ENCODE measurements at places on chromosomes 1 and 21.

- DNase-seq: no peak
Observed at GRCh38 chr1:78229344-78229743, 183.6 kb downstream of the GIPC2 start.

DNA sequence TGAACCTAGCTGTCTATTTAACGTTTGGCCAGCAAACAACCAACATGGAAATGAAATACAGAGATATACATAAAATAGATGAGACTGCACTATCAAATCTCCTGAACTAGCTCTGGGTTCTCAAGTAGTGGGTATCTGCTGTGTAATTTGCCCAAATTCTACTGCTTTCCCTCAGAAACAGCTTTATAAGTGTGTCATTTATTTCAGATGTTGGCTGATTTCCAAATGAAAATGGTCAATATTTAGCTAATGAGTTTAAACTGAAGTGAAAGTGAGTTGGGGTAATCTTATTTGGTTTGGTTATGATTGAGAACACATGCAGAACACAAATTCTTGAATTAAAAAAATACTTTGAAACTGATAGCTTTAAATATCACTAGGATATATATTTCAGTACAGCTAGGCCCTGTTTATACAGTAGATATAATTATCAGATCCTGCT lies 601.7 kb upstream of the CXADR start:
- no peak for DNase-seq

GRCh38 chr1:26278724-26279455 lies 996 bp upstream of the SH3BGRL3 start:
- DNase-seq: no peak

DNA sequence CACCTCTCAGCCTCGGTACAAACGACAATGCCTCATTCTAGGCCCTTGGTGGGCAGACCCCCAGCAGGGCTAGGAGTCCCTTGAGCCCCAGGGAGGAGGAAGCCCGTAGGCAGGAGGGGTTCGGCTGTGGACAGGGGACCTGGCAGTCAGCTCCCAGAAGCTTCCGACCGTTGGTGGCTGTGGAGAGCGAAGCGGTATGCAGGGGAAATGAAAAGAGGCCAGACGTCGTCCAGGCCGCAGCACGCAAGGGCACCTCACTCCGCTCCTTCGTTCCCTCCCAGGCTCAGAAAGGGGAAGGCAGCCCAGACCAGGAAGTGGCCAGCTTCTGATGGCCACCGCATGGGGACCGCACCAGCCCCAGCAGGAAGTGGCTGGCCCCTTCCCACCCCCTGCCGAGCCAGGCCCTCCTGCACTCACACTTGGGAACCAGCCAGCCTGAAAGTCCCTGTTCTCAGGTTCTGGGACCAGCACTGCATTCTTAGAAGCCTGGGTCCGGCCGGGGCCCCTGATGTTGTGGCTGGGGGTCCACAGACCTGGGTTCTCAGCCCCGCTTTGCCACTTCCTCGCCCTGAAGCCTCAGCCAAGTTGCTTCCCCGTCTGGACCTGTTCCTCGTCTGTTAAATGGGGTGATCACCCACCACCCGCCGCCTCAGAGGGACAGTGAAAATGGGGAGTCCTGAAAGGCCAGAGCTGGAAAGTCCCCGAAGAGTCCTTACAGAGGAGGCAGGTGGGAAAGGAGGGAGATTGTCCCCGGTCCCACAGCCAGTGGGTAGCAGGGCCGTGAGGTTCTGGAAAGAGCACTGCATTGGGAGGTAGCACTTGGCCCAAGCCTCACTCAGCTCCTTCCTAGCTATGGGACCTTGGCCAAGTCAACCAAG lies 104.0 kb upstream of the RUNX3 start:
- DNase-seq: no peak
